RPMI8226 (cell line): ENCODE measurements at places on chromosomes 2 and 18.
A peak's percentile ranks its signal among the peaks of the same experiment; 100 is the strongest.

DNA sequence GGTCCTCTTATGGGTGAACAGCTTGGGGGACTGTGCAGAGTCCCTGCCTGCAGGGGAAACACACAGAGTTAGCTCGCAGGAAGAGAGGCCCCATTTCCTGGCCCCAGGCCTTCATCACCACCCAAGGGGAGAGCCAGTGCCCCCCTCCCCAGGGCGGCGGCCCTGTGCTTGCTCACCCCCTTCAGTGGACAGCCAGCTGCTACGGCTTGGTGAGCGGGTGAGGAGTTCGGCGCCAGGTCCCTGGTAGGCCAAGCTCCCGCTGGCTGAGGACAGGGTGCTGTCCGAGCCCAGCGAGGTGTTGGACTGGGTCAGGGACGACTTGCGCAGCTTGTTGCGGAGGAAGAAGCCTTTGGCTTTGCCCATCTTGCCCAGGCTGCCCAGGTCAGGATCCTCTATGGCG, 17.2 kb upstream of the SFXN5 start:
- no peak for DNase-seq

DNA sequence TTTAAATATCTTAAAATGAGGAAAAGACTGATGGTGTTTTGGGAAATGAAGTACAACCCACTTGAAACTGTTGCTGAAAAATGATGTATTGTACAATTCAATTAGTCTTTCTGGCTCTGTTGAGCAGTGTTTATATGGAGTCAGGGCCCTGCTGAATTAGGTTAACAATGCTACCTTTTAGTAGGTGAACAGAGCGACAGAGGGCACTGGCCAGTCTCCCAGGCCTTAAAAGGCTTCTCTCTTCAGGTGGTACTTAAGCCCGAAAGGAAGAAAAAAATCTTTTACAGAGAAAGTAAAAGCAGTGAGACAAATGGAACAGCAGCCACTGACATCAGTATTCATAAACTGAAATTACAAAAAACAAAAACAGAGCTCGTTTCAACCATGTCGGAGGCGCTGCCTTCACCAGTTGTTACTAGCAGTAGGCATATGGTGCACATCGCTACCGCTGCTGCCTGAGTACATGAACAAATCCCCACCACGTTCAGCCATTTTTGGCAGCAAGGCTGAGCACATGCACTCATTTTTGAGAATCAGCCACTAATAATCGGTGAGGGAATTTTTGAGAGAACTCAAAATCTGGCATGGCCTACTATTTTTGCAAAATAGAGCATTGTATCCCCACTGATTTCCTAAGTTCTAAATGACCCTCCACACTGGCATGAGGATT, 91.8 kb downstream of the PLEKHM3 start:
- no peak for DNase-seq

DNA sequence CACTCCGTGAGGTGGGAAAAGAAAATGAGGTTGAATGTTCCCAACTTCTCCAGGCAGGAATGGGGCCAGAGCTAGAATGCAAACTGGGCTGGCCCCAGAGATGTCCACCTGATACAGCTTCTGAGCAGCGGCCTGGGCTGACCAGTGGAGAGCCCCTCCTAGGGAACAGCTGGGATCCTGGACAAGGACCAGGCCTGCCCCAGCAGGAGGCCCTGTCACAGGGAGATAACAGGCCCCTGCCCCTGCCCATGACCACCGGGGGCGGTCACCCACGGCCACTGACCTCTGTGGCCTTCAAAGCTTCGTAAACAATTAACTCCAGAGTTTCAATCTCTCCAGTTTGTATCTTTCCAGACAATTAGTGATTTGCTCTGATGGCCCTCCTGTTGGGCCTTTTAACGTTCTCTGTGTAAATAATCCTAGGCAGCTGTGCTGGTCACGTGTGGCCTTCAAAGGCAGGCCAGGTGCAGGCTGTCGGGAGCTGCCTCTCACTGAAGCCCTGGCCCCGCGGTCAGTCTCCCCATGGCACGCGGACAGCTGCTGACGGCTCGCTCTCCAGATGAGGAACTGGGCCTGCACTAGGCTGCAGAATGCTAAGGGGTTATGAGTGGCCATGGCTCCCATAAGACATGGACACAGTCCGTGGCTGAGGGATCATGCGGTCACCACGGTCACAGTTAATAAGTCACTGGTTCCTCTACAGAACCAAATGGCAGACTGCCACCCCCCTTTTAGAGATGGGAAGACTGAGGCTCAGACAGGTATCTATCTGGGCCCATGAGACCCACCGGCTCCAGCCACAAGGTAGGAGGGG, 9.2 kb downstream of the HS6ST1 start:
- DNase-seq: peak; percentile 47

GRCh38 chr2:216012133-216012829, 1.1 kb downstream of the MREG start:
- peak; percentile 6 for DNase-seq
